ENCODE measurements at places on chromosomes 3 and 15. TPM values are rescaled to one million over a fixed set of nuclear protein-coding genes. Genes with fewer than 3 reads are reported as not detected.

DNA sequence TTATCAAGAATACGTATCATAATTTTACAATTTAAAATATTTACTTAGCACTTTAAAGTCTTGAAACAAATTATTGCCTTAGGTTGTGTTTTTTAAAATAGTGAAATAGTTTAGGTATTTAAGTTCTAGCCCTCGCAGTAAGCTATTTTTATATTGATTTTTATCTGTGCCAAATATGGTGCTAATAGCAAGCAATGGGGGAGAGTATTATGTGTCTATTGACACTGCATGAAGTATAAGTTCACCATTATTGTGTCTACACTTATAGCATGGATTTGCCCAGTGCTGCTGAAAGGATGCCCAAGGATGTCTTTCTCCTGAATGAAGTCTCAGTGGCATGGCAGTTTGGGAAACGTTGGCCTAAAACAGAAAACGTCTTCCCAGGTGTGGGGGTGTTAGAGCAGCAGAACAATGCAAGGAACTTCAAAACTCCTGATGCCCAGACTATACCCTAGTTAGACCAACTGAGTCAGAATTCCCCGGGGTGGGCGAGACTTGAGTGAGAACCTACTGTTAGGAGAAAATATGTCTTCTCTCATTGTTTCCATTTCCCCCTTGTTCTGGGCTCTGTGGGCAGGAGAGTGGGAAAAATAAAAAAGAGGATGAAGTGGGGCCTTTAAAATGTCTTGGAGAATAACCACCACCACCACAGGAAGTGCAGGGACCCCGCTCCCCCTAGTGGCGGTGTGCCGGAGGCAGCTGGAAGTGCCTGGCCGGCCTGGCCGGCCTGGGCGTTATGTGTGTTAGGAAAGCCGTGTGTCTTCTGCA lies 104.2 kb upstream of the SLC7A14 start:
- no peaks in the 10 kb centered on the region for H3K36me3 ChIP-seq
- H3K27me3 ChIP-seq: no peaks in the 10 kb centered on the region
- no peak overlapping the region for H3K27ac ChIP-seq
- peak; percentile 29 for DNase-seq

ATP13A5 gene
- total RNA-seq: 0.06 TPM

DNA sequence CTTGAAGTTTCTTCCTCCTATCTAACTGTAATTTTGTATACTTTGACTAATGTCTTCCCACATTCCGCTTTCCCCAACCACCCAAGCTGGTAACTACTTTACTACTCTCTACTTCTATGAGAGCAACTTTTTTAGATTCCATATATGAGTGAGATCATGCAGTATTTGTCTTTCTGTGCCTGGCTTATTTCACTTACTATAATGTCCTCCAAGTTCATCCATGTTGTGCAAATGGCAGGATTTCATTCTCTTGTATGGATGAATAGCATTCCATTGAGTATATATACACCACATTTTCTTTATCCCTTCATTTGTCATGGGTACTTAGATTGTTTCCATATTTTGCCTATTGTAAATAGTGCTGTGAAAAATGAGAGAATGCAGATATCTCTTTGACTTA lies 78.5 kb upstream of the CCNL1 start:
- H3K4me3 ChIP-seq: no peak overlapping the region
- no peaks in the 10 kb centered on the region for H3K36me3 ChIP-seq
- peaks cover 5% of the 10 kb centered on the region for H3K4me1 ChIP-seq
- no peaks in the 10 kb centered on the region for H3K27me3 ChIP-seq
- peak overlapping the region; percentile 54 for H3K27ac ChIP-seq

DNA sequence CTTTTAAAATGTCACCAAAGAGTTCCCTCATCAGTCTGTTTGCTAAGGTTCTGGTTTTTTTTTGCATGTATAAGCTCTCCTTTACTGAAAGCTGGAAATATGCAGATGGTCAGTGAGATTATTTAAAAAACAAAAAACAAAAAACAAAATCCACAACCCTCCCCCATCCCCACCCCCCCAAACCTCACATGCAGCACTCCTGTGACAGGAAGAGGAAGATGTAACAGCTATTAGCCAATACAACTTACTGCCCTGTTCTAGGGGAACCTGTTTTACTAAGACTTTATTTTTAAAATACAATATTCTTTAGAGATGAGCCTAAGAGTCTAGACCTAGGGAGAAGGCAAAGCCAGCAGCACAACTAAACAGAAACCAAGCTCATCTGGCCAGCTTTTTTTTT lies 39.5 kb downstream of the ANP32A start:
- no peaks in the 10 kb centered on the region for H3K4me1 ChIP-seq
- H3K27ac ChIP-seq: no peak overlapping the region
- H3K36me3 ChIP-seq: peaks cover 77% of the 10 kb centered on the region
- no peak for DNase-seq

STRIT1 gene
- total RNA-seq: not detected

- H3K36me3 ChIP-seq: no peaks in the 10 kb centered on the region
- H3K27me3 ChIP-seq: no peaks in the 10 kb centered on the region
- peaks cover 8% of the 10 kb centered on the region for H3K4me1 ChIP-seq
- no peak for DNase-seq
- H3K27ac ChIP-seq: no peak overlapping the region
These were observed 2.1 kb downstream of the PLA2G4F start for GRCh38 chr15:42154212-42154941.

CYP8B1 gene
- total RNA-seq: not detected

TEX9 gene
- total RNA-seq: 4.4 TPM

SERPINI2 gene
- total RNA-seq: not detected

DNA sequence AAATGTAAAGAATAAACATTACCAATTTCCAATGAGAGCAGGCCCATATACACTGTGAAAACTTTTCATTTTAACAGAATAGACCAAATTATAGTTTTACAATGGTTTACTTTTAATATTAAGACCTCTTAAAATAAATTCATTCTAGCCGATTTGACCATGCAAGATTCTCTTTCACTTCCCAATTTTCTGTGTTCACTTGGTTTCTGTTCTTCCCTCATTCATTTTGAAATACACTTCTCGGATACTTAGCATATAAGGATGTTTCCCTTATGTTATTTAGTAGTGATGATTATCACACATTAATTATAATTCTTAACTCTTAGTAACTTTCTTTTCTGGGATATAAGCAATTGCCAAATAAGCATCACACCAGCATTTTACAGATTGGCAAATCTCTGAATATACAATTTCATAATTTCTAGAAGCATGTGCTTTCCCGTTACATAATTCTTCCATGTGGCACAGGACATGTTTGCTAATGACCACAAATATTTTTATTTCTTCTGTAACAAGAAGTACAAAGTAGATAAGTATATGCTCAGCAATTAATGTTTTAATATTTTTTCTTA lies 13.9 kb downstream of the OR5H15 start:
- DNase-seq: no peak
- no peak overlapping the region for H3K27ac ChIP-seq
- H3K27me3 ChIP-seq: no peaks in the 10 kb centered on the region
- H3K4me3 ChIP-seq: no peak overlapping the region

KBTBD8 gene
- 3.7 TPM for total RNA-seq

DNA sequence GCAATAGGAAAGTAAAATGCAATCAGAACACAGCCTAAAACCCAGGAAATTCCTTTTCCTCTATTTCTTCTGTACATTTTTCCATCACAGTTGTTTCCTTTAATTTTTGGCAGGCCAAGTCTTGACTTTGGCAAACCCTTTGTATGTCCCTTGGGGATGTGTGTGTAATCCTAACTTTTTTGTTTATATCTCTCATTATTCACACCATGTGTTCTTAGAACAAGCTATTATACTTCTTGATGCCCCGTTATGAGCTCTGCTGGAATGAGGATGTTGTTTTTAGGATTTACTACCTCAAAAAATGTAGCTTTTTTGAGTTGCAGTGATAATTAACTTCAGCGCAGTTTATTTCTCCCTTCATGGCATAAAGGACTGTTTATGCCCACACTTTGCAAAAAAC lies 123.4 kb downstream of the ABI3BP start:
- H3K36me3 ChIP-seq: no peaks in the 10 kb centered on the region
- no peak overlapping the region for H3K4me3 ChIP-seq
- peak; percentile 60 for DNase-seq
- H3K27ac ChIP-seq: no peak overlapping the region

All from SJCRH30 (cell line).